ENCODE measurements at places on chromosomes 11 and 22.

GRCh38 chr11:106249617-106250239 is 172.3 kb downstream of the AASDHPPT start:
- no peak for DNase-seq

DNA sequence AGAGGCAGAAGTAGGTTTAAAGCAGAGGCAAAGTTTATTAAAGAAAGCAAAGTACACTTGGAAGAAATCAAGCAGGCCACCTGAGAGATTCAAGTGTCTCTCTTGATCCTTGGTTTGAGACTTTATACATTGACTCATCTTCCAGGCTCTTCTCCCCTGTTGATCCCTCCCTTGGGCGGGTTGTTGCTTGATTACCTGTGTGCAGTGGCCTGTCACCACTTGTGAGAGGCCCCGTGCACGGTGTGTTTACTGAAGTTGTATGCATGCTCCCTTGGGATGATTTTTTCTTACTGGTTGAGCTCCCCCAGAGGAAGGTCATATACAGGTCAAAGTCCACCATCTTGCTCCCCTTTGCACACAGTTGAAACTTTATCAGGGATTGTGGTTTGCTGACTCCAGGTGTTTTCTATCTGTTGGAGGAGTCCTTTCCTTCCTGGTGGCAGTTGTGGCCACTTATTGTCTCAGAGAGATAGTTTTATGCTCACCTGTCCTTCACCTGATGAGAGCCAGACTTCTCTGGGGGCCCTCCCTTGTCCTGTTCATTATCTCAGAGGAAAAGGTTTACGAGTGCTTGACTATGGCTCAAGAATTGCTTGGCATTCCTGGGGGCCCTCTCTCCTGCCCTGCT is 16.3 kb upstream of the RBMXL2 start:
- DNase-seq: no peak

- DNase-seq: no peak
These were observed 352.7 kb downstream of the NTM start for GRCh38 chr11:131723088-131723487.

GRCh38 chr11:65529475-65530156 is 4.7 kb downstream of the SCYL1 start:
- DNase-seq: no peak

DNA sequence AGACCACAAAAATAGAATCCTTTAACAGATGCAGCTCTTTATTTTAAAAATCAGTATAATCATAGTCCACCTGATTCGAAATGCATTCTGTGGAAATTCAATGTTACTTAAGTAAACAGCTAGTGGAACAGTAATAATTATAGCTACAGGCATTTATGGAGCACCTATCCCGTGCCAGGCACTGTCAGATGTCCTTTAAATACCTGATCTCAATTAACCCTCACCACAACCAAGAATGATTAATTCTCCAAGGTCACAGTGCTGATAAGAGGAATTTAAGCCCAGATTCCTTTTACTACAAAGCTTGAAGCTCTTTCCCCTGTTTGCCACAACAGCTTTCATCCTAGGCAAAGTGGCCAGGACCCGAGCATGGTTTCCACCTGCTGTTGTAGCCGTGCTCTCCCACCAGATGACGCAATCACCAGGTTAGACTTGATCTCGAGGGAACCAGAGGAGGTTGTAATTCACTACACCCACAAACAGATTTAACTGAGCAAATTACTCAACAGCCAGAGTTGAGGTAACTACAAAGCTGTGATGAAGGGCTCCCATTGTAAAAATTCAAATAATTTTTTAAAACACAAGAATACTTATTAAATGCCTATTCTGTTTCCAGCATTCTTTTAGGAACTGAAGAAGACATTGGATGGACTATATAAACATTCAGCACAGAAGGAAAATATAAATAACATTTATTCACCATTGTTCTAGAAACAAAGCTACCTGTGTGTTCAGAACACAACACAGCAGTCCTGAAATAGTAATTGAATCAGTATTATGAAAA is 10.3 kb downstream of the PRDM10 start:
- no peak for DNase-seq

- no peak for DNase-seq
These were observed 35.9 kb downstream of the APOL1 start for GRCh38 chr22:36288571-36289405.

DNA sequence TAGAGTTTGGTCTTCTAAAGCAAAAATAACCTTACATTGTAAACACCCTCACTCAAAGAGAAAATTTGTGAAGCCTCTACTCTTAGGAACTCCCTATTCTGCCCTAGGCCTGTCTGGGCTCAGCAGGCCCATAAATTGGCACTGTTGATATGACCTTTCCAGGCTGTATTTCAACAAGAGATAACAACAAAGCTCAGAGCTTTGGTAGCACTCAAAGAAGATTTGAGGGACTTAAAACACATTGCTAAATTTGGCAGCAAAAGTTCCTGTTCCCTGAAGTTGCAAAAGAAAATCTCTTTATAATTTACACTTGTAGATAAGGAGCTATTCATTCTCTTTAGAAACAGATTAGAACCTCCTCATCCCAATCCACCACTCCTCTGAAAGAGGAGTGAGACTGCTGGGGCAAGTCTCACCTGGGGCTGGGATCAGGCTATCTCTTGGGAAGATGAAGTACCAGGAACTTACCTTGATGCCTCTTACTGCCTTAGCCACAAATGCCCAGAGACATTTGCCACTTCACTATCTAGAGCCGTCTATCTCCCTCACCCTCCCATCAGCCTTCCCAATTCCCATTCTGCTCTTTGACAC is 110.4 kb upstream of the AKIP1 start:
- no peak for DNase-seq

DNA sequence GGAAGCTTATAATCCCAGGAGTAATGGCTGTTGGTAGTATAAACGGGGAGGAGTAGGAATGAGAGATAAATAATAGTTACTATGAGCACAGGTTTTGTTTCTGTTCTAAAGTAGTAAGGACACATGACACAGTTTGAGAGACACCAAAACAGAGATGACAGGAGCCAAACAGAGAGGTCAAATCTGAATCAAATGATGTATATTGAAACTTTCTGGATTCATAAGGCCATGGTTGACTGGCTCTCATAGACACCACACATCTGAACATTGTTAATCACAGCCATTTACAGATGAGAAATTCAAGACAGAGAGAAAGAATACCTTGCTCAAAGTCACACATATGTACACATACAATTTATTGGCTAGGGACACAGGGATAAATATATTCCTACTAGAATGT is 63.4 kb upstream of the UCP3 start:
- DNase-seq: no peak

DNA sequence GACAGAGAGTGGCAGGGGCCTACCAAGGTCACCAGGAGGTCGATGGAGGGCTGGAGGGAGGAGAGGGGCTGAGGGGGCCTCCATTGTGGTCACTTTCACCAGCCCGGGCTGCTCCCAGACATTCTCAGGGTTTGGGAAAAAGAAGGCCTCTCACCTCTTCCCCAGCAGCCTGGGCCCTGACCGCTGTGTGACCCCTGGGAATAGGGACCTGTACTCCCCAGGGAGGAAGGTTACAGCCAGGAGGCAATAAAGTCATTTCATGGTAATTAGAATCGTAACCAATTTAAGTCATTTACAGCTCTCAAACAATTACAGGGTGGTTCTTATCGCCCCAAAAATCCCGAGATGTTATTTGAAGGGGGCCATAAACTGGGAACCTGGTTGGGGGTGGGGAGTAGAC is 37.8 kb downstream of the ISX start:
- no peak for DNase-seq

DNA sequence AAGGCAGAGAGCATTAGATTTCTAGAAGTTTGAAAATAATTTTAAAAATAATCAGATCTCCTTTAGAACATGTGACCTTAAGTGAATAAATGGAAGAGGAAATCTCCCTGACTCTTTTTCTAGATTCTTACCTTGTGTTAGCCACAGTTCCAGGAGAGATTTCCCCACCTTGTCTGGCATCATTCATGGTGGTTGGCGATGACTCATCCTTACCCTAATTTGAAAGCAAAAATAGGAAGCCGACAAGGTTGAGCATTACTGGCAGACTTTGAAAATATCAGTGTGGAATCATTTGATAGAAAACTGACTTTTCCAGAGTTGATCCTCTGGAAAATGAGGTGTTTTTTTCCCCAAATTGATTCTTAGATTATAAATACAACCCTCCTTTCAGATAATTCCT is 48.1 kb downstream of the CNTN5 start:
- DNase-seq: no peak

- no peak for DNase-seq
These were observed 607.3 kb upstream of the CADM1 start for GRCh38 chr11:116111546-116111945.

DNA sequence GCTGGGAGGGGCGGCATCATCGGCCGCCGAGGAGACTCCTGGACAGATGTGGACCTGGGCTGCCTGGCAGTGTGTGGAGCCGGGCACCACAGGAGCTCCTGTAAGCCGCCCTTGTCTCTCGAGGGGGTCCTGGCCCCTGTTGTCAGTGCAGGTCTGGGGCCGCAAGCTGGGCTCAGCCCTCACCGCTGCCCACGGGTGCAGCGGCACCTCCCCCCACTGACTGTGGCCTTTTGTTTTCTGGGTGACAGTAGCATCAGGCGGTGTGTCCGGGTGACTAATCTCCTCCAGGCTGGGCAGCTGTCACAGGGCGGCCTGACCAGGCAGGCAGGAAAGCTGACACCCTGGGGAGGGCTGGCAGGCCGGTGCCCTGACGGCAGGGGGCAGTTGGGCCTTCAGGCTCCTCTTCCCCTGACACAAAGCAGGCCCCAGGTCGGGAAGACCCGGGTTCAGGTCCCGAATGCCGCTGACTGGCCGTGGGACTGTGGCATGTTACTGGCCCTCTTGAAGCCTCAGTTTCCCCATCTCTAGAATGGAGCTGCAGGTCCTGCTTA is 16.3 kb downstream of the DGKZ start:
- no peak for DNase-seq

DNA sequence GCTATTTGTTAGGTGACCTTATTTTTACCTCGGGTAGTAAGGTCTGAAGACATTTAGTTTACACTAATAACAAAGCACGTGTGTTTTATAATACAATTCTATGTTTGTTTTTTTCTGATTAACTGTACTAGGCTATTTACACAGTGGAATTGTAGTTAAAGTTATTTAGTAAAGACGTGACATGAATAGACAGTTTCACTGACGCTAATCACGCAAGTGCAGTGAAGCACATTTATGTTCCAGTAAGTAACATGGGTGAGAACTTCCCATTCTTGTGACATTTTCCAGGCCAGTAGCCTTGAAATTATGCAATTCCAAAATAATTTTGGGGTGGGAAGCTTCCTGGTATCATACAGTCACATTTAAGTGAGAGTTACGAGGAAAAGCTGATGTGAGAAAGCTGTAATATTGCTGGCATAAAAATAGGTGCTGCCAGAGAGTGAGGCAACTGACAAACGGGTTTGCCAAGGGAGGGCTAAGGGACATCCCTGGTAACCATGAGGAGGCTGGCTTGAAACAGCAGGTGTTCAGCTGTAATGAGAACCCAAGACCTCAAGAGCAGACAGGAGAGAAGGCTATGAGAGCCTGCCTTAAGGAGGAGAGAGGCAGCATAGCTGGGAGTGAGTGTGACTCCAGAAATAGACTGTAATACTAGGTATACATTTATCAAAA is 378.8 kb downstream of the DCDC1 start:
- no peak for DNase-seq

DNA sequence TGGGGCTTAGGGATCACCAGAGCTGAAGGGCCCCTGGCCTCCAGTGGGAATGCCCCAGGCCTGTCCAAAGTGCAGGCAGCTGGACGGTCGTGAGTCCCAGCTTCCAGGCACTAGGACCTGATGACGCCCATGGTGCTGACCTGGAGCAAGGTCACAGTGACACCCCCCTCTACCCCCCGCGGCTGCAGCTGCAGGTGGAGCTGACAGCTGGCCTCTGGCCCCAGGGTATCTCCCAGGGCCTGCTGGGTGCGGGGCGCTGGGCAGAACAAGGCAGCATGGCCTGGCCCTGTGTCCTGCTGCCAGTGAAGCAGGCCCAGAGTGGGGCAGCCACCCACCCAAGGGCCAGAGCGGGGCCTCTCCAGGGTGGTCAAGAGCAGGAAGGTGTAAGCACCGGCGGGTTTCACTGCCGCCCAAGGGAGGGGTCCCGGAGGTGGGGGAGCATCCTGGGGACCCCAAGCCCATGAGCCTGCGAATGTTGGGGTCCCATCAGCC is 553 bp upstream of the TCIRG1 start:
- no peak for DNase-seq

DNA sequence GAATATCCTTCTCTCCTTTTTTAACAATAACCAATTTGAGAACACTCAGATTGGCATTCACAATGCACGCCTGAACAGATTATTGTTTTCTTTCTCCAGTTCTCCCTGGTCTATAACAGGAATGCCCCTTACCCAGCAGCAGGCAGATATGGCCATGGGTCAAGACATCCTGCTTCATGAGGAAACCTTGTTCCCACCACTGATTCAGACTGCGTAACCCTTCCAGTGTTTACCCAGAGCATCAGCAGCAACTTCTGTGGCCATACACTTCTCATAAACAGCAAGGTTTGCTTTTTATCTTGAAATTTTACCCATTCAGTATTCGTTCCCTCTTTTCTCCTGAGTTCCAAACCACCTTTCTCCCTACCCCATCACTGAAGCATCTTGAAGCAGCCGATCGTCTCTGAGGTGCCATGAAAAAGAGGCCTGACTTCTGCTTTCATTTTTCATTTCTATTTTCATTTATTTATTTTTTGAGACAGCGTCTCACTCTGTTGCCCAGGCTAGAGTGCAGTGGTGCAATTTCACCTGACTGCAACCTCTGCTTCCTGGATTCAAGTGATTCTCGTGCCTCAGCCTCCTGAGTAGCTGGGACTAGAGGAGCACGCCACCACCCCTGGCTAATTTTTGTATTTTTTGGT is 9.6 kb downstream of the PTS start:
- no peak for DNase-seq

DNA sequence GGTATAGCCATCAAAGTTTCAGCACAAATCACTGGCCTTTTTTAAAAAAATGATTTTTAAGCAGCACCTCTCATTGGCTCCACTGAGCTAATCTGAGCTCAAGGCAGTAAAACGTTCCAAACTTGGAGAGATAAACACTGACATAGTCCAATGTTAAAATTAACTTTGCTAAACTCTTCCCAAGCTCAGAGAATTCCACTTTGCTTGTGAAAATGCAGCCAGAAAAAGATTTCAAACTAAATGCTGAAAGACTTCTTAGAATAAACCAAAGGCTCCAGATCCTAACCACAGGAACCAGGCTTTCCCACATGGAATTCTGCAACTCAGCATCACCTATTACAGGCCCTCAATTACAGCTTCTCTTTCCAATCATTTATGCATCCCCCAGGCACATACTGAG is 84.7 kb upstream of the GDPD4 start:
- no peak for DNase-seq

DNA sequence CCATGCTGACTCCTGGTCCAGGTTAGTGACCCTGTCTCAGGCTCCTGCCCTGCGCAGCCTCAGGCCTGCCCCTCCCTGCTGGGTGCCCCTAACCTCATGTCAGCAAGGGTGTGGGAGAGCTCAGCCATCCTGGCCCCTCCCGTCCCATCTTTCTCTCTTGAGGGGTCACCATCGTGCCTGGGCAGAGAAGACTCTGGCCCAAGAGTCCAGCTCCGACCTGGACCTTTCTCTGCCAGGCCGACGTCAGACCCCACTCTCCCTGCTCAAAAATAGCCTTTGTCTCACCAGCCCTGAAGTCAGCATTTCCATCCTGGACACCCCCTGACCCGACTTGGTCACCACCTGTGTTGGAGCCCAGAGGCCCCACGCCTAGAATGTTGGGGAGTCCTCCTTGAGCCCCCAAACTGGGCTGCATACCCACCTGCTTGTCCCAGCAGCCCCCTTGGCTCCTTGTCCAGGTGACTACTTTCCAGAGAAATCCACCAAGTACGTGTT is 4.9 kb downstream of the SCGB1C1 start:
- no peak for DNase-seq

Data from thymus (tissue), 14 donors.